Fibroblast of villous mesenchyme (primary cell): ENCODE measurements at places on chromosomes 11 and 22. TPM values are rescaled to one million over a fixed set of nuclear protein-coding genes. Genes with fewer than 3 reads are reported as not detected.

GRCh38 chr11:34546511-34547209 is 33.1 kb upstream of the ELF5 start:
- DNase-seq: no peak

DNA sequence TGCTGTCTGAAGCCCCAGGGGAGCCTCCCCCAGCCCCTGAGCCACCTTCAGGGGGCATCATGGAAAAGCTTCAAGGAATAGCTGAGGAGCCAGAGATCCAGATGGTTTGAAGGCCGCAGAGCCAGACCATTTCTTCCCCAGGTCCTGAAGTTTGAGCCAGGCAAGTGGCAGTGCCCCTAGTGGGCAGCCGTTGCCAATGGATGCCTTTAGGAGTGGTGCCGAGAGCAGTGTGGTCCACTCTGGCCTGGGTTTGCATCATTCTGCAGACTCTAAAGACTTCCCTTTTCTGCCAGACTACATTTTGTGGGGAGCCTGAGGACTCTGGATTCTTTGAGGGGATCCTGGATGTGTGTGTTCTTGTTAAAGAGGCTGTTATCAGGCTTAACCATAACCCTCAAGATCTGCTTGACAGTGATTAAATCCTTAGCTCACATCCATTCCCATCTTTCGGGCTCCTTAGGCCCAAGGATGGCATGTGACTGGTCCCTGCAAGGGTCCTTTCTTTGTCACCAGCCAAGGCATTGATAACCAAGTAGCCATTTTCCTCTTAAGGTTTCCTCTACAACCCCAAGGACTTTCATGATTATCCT is 13.1 kb downstream of the HINFP start:
- no peak for DNase-seq

- peak; percentile 9 for DNase-seq
Observed at GRCh38 chr22:22099833-22100812, 117.5 kb upstream of the TOP3B start.

GRCh38 chr11:56396047-56396446 is 16.4 kb upstream of the OR5AL1 start:
- DNase-seq: no peak

GRCh38 chr11:124884340-124884739 is 13.3 kb downstream of the ROBO4 start:
- no peak for DNase-seq

GRCh38 chr22:30680991-30681770 is 13.5 kb upstream of the OSBP2 start:
- peak; percentile 33 for DNase-seq

DNA sequence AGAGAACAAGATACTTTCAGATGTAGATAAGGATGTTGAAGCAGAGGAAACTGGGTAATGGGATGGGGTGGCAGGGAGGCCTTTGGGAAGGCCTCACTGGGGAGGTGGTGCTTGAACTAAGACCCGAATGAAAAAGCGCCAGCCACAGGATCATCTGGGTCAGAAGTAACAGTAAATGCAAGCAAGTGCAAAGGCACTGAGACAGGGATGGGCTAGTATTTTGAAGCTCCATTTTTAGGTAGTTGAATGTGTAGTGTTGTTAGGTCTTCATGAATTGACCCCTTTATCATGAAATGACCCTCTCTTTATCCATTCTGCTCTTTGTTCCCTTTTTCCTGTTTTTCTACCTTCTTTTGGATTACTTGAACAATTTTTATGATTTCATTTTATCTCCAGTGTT is 6.2 kb upstream of the PACS1 start:
- no peak for DNase-seq

DNA sequence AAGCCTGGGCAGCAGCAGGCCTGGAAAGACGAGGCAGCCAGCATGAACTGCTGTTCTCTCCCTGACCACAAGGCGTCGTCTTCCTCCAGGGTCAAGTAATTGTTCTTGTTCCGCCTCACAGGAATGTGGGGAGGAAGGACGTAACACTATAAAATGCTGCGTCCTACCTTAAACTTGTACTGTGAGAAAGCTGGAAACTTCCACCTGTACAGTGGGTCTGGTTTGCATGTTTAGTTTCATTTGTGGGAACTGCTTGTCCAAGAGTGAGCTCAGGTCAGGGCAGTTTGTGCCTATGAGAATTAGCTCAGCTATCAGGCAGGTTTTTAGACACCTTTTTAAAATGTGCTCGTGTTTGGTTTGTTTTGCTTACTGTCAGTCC is 55.2 kb downstream of the PANX1 start:
- peak; percentile 58 for DNase-seq

DNA sequence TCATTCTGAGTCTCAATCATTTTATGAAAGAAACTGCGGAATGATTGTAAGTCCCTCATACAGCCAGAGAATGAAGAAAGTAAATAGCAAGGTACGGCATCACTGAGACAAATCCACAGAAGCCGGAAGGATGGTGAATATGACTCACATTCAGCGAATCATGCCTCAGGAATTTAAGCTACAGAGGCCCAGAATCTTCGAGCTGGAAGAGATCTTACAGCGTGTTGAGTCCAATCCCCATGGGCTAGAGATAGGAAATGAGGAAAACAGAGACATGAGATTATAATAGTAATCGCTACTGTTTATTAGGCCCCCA is 173.2 kb downstream of the KIF18A start:
- peak; percentile 89 for DNase-seq

DNA sequence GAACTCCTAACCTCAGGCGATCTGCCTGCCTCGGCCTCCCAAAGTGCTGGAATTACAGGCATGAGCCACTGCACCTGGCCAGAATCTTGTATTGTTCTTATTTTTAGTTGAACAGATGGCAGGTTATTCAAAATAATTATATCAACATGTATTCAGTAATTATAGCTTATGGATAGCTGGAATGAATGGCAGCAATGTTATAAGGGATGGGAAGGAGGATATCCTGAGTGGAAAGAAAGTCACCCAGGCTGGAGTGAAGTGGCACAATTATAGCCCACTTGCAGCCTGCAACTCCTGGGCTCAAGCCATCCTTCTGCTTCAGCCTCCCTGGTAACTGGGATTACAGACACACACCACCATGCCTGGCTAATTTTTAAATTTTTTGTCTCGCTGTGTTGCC is 88.1 kb downstream of the MED15 start:
- DNase-seq: no peak

GRCh38 chr11:43268786-43269185 is 43.0 kb upstream of the API5 start:
- DNase-seq: no peak

DNA sequence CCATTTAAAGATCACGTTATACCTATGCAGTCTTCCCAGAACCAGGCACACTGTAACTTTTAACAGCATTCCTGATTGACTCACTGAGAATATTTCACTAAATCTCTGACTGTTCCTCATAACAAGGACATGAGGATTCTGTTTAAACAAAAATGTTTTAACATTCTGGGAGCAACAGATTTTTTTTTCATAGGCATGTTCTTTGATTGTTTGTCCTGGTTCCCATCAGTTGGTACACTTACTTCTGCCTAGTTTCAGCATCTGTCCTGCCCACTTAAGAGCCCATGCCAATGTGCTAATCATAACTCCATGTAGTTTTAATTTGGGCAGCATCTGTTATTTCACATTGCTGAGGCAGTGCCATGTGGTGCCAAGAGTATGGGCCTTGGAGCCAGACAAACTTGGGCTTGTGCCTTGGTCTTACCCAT is 138.5 kb upstream of the CTSC start:
- DNase-seq: peak; percentile 55

GRCh38 chr11:94650756-94651155 is 83.6 kb downstream of the PIWIL4 start:
- peak; percentile 94 for DNase-seq

DNA sequence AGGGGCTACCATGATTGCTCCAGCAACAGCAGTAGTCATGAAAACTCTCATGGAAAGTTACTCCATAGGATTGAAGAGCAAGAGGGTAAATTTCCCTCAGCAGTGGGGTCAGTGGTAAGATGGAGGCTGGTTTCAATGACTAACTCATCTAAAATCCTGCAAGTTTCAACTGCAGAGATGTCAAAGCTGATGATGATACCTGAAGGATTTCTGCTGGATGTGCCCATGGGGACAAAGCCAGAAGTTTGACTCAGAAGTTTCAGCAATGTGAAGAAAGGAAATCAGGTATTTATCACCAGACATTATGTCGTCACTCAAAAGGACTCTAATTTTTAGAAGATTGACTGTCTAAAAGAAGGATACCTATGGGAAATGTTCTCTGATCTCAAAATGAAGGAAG is 29.1 kb downstream of the RAB38 start:
- no peak for DNase-seq

GRCh38 chr11:11813288-11813962 is 28.3 kb upstream of the USP47 start:
- DNase-seq: peak; percentile 94

- no peak for DNase-seq
Observed at GRCh38 chr11:79762279-79762921, 321.6 kb upstream of the TENM4 start.

- DNase-seq: peak; percentile 57
Observed at GRCh38 chr11:69915501-69916250, 96.5 kb upstream of the FGF3 start.

- peak; percentile 63 for DNase-seq
Observed at GRCh38 chr11:66883016-66883965, 26.4 kb downstream of the LRFN4 start.

DNA sequence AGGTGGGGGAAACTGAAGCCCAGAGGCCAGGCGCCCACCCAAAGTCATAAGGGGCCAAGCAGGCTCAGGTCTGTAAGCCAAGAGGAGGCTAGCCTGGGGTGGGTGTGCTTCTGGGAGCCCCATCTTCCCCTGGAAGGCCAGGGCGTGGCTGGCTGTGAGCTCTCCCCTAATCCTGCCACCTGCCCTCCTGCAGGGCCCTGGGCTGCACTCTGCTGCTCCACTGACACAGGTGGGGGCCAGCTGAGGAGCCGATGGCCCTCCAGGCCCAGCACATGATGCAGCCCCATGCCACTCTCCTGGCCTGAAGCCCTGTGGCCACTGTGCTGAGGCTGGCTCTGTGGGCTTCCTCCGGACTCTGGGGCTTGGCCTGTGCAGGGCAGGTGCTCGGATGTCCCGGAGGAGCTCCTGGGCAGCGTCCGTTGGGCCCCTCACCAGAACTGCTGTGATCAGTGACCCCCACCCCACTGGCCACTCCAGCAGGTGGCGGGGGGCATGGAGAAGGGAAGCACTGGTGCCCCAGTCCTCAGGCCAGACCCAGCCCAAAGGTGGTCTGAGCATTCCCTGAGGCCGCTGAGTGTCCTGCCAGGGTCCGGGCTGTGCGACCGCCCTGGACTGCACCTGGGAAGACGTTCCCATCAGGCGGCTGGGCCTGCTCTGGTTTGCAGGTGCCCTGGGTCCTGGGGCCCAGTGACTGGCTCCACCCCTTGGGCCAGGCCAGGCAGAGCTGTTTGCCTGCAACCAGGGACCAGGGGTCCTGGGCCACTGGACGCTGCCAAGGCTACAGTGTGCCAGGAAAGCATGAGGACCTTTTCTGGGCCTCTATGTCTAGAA is 8.5 kb downstream of the PIM3 start:
- DNase-seq: no peak

DNA sequence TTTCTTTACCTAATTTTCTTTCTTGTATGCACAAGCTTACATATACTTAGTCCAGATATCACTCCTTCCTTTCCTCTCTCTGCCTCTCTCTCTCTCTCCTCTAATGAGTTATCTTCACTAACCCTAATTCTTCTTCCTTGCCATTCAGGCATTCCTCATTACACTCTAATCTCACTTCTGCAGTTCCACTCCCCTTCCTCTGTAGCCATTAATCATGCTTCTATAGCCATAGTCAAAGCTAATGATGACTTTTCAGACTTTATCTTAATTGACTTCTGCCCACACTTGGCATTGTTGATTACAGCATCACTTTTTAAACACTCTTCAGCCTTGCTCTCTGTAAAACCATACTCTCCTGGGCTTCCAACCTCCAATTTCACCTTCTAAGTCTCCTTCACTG is 35.3 kb upstream of the SC5D start:
- DNase-seq: no peak

- no peak for DNase-seq
Observed at GRCh38 chr11:910044-910588, 494 bp downstream of the CHID1 start.

DNA sequence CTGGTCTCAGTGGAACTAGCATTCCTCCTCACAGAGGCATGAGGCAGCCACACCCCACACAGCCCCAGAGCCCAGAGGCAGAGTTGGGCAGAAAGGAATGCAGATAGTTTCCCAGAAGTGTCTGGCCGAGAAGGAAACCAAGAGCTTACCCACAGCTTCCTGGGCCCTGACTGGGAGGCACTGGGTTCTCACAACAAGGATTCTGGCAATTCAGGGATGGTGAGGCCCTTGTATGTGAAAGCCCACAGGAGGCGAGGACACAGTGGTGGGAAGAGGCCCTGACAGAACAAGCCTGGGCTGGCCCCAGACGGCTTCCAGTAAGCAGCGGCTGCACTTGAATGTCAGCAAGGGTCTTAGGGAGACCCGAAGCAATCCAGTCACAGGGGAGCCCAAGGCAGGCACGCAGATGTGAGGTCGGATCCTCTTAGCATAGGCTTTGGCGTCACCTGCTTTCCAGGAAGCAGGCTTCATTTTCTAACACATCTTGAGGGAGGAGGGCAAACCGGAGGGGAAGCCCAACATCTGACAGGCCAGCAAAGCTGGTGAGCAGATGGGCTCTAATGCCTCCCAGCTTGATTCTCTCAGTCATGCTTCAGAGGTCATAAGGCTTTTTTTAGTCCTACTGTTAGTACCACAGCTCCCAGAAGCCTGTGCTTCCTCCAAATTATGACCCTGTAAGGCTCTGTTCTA is 78.3 kb upstream of the AKIP1 start:
- peak; percentile 93 for DNase-seq

GRCh38 chr11:32109592-32109991 is 18.7 kb downstream of the RCN1 start:
- no peak for DNase-seq

GRCh38 chr11:1522081-1522424 is 35.5 kb upstream of the MOB2 start:
- DNase-seq: no peak

DNA sequence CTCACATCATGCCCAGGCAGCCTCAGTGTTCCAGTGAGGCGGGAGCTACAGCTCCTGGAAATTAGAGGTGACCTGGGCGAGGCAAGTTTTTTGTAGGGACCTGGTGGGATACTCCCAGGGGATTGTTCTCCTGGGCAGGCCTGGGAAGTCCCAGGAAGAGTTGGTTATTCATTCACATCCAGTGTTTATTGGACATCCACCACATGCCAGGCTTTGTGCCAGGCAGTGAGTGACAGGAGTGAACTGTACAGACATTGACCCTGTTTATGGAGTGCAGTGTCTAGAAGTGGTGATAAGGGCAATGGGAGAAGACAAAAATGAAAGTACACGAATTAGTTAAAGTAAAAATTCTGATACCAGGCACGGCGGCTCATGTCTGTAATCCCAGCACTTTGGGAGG is 29.4 kb downstream of the YWHAH start:
- DNase-seq: no peak

GDPD4 gene
- 0.43 and 0.64 TPM in 2 replicates for total RNA-seq

RAB1B gene
- 88.9 and 89.5 TPM in 2 replicates for total RNA-seq

STK33 gene
- 2.9 and 5.6 TPM in 2 replicates for total RNA-seq

COMMD9 gene
- 35.4 and 49.0 TPM in 2 replicates for total RNA-seq

BTG4 gene
- not detected in 2 replicates for total RNA-seq

FOLR1 gene
- not detected in 2 replicates for total RNA-seq

APOL3 gene
- 9.7 and 10.4 TPM in 2 replicates for total RNA-seq

PANX3 gene
- total RNA-seq: under 0.01 TPM in 1 of 2 replicates, not detected in the other

TRIM48 gene
- not detected in 2 replicates for total RNA-seq

TMA7B gene
- not detected in 2 replicates for total RNA-seq

NLRP6 gene
- total RNA-seq: not detected in 2 replicates

INS gene
- not detected in 2 replicates for total RNA-seq

KRTAP5-11 gene
- not detected in 2 replicates for total RNA-seq

NEFH gene
- under 0.01 and 0.32 TPM in 2 replicates for total RNA-seq

TUB gene
- 1.9 and 5.2 TPM in 2 replicates for total RNA-seq

AIFM3 gene
- 0.32 and 0.43 TPM in 2 replicates for total RNA-seq

TEX54 gene
- not detected in 2 replicates for total RNA-seq
